ENCODE measurements at places on chromosomes 2 and 18. TPM values are rescaled to one million over a fixed set of nuclear protein-coding genes. Genes with fewer than 3 reads are reported as not detected.

GRCh38 chr18:54872681-54873080 lies 44.4 kb downstream of the RAB27B start:
- no peak for DNase-seq

DNA sequence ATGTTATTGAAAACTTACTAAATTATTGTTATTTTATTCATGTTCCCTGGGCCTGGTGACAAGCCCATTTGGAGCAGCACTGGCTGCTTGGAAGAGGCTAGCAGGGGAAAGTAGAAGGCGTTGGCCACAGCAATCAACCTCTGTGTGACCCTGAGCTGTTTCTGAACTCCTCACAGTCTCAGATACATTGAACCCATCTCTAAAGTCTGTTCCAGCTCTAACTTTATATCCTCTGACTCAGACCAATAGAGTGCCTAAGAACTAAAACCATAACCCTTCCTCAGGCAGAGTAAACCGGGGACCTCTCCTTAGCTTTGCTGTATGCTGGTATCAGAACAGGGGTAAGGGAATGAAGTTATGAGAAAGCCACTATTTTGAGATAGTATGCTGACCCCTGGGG lies 96.4 kb upstream of the NOL4 start:
- no peak for DNase-seq

DNA sequence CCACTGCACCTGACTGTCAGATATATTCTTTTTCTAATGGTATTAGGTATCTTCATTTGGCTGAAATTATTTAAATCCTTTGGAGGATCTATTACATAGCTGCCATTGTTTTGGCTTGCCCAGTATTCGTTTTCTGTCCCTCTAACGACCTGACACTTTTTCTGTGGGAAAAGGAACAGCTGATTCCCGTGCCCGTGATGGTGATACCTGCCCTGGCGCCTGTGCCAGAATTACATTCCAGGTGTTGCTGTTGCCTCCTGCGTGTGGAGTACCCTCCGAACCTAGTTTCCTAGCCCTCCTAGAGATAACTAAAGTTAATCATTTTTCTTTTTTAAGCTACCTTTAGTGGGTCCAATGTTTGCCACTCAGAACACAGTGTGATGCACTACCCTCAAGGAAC lies 14.0 kb downstream of the HOXD1 start:
- no peak for DNase-seq

DNA sequence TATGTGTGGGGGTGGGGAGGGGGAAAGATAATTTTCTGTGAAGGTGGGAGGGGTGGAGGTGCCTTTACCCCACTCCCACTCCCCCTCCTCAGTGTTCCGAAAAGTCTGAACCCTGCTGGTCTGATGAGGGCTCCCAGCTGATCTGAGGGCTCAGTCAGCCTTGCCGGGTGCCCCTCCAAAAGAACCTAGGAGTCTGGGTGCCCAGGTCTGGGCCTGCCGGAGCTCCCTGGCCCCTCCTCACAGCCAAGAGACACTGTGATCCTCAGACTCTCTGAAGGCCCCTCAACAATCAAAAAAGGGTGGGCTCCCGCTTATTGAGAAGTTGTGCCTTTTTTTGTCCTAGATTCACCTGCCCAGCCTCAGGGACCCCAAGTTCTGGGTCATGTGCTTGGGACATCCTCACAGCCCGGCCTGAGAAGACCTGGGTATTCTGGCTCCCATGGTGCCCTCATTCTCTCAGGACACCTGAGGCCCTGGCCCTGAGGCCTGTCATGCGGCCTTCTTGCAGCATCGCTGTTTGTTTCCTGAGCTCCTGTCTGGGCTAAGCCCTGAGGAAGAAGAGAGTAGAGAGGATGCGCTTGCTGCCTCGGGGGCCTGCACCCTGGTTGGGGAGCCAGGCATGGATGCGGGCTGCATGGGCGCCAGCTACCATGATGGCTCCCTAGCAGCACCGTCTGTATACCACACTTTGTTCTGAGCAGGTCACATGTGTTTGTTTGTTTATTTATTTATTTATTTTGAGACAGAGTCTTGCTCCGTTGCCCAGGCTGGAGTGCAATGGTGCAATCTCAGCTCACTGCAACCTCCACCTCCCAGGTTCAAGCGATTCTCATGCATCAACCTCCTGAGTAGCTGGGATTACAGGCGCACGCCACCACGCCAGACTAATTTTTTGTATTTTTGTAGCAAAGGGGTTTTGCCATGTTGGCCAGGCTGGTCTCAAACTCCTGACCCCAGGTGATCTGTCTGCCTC lies 44.0 kb downstream of the SDC1 start:
- no peak for DNase-seq

DNA sequence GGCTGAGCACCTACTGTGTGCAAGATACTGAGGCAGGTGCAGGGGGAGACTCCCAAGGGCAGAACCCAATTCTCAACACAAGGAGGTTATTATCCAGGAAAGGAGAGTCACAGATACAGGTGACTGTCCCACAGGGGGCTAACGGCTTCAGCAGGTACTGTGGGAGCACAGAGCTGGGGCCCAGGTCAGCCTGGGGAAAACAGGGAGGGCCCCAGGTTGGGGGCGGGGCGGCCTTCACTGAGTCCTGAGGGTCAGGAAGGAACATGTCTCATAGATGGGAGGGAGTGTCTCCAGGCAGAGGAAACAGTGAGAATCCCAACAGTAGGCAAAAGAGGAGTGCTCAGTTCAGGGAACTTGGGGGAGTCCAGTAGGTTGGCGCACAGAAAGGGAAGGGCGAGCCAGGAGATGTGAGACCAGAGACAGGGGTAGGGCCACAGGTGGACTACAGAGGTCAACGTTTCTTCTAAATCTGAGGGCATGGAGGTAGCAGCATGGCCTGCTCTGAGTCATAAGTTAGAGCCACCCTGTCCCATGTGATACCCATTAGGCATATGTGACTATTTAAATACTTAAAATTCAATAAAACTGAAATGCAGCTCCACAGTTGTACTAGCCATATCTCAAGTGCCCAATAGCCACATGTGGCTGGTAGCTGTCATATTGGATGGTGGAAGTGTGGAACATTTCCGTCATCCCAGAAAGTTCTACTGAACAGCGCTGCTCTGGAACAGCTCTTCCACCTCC lies 157.2 kb downstream of the TTC32 start:
- DNase-seq, result no peak

- no peak for DNase-seq
These were observed 43.5 kb downstream of the SLC38A11 start for GRCh38 chr2:164911832-164912231.

DNA sequence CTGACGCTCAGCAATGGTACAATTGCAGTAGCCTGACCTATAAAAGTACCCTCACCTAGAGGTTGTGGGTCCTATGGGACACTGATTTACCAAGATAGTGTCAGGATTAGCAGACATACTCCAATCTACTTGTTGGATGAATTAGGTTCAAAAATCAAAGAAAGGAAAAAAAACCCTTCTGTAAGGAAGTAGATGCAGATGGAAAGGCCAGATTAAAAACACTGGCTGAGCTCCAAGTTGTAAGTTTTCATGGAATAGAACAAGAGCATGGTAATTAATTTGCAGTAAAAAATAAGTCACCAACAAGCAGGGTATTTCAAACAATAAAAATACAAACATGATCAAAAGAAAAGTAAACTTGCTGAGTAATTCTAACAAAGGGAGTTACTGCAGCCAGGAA lies 26.4 kb downstream of the IDH1 start:
- no peak for DNase-seq

CNRIP1 gene
- total RNA-seq, result not detected

SCYGR7 gene
- total RNA-seq, result not detected

ME2 gene
- total RNA-seq, result 178 TPM

PMAIP1 gene
- 58.7 TPM for total RNA-seq

All from activated CD4-positive, alpha-beta T cell treated with anti-CD3 and anti-CD28 coated beads for 36 hours (primary cell).